ENCODE measurements at places on chromosomes 3 and 15. TPM values are rescaled to one million over a fixed set of nuclear protein-coding genes. Genes with fewer than 3 reads are reported as not detected.

SEC62 gene
- total RNA-seq: 35.0 TPM

SPTBN5 gene
- 15.2 TPM for total RNA-seq

EPHB3 gene
- not detected for total RNA-seq

NUDT16 gene
- 11.4 TPM for total RNA-seq

AP4E1 gene
- 10.1 TPM for total RNA-seq

FAM107A gene
- total RNA-seq: 16.0 TPM
